ENCODE measurements at places on chromosomes 7 and 10. TPM values are rescaled to one million over a fixed set of nuclear protein-coding genes. Genes with fewer than 3 reads are reported as not detected.

DNA sequence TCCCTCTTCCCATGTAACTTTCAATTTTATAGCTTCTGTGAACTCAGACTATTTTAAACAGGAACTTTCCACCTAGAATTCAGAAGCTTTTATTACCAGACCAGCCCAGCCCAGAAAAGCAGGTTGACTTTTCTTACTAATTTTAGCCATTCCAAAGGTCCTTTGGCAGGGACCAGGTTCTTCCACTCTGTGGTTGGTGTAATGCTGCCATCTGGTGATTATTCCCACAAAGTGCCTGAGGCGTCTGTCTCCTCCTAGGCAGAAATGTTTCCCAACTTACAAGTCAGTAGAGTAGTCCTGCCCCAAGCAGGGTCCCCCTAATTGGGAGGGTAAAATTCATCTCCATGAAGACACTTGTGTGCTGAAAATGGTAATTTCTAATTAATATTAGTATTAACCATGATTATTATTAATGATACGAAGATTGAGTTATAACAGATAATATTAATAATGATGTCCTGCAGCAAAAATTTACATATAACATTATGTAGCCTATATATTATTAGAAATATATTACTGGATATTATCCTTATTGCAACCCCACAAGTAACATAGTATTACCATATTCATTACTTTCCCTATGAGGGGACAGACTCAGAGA is 53.0 kb upstream of the PPP1R17 start:
- peak overlapping the region; percentile 44 for H3K27ac ChIP-seq
- peaks cover 4% of the 10 kb centered on the region for H3K36me3 ChIP-seq
- no peak overlapping the region for H3K4me3 ChIP-seq
- peaks cover 28% of the 10 kb centered on the region for H3K4me1 ChIP-seq
- peak; percentile 83 for DNase-seq

DNA sequence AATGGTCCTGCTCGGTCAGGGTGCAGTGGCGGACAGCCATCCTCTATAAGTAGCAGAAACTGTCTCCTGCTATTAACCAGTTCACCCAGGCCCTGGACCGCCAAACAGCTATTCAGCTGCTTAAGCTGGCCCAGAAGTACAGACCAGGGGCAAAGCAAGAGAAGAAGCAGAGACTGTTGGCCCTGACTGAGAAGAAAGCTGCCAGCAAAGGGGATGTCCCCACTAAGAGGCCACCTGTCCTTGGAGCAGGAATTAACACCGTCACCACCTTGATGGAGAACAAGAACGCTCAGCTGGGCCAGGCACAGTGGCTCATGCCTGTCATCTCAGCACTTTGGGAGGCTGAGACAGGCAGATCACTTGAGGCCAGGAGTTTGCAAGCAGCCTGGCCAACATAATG is 5.6 kb upstream of the NSUN5 start:
- no peak overlapping the region for H3K4me3 ChIP-seq
- H3K27ac ChIP-seq = no peak overlapping the region
- no peaks in the 10 kb centered on the region for H3K36me3 ChIP-seq
- DNase-seq = no peak
- no peaks in the 10 kb centered on the region for H3K27me3 ChIP-seq

- H3K27ac ChIP-seq = no peak overlapping the region
- H3K4me1 ChIP-seq = no peaks in the 10 kb centered on the region
- no peak for DNase-seq
- H3K36me3 ChIP-seq = peaks cover 8% of the 10 kb centered on the region
Measured at GRCh38 chr7:6338551-6339274, 66.3 kb upstream of the CYTH3 start.

DNA sequence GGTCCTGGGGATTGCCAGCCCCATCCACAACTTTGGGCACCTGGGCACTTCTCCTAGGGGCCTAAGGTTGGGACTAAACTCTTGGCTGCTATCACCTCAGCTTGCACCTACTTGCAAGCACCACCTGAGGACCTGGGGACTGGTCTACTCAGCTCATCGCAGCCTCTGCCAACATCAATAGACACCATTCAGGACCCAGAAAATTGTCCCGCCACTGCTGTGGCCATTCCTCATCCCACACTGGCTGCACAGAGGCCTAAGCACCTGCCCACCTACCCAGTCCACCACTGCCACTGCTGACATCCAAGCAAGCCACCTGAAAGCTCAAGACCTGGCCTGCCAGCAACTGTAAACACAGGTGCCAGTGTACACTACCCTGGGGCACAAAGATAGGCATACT is 234.1 kb downstream of the STK31 start:
- H3K27me3 ChIP-seq = peaks cover 56% of the 10 kb centered on the region
- no peak overlapping the region for H3K4me3 ChIP-seq
- DNase-seq = no peak
- no peak overlapping the region for H3K27ac ChIP-seq

The SMARCD3 gene
- 4.1 TPM for total RNA-seq

The IFIT2 gene
- total RNA-seq = 40.8 TPM

The GLI3 gene
- total RNA-seq = not detected

Data from Calu3 (cell line).